ENCODE measurements at places on chromosomes 6 and 20. TPM values are rescaled to one million over a fixed set of nuclear protein-coding genes. Genes with fewer than 3 reads are reported as not detected.

DNA sequence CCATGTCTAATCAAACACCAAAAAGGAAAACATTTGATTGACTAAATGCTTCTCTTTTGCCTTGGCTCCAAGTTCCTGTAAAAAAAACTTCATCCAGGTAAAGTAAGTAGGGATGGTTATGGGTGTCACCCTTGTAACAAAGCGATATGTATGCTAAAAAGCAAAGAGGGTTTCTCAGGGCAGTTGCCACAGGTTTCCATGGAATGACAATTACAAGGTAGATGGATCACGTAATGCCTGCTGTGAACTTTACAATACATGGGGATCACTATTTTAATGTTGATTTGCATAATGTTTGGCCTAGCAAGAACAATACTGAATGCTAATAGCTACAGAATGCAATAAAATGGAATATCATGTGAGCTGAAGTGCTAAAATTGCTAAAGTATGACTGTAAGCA lies 2.9 kb upstream of the BMP2 start:
- no peak for DNase-seq

DNA sequence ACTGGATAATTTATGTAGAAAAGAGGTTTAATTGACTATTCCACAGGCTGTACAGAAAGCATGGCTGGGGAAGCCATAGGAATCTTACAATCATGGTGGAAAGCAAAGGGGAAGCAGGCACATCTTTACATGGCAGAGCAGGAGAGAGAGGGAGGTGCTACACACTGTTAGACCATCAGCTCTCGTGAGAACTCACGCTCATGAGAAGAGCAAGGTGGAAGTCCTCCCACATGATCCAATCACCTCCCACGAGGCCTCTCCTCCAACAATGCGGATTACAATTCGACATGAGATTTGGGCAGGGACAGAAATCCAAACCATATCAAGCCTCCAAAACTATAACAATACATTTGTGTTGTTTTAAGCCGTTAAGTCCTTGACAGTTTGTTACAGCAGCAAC lies 257.1 kb upstream of the KCNG1 start:
- no peak for DNase-seq

GRCh38 chr6:32954986-32955802 lies 2.3 kb upstream of the HLA-DMA start:
- no peak for DNase-seq

GRCh38 chr6:168527451-168528210 lies 86.6 kb downstream of the SMOC2 start:
- no peak for DNase-seq

DNA sequence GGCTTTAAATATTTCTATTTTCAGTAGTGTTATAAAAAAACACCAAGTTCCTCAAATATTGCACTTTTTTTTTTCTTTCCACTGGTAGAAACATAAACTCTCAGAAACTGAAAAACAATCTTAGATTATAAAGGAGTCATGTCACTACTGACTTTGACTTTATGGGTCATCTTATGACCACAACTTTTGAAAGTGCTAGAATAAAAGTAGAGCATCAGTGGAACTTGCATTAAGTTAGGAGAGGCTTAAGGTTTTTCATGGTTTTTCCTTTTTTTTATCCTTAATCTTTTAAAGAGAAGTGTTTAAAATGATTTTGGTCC lies 56.6 kb upstream of the SUPT3H start:
- DNase-seq, result no peak

Gene SULF2
- 77.9 TPM for polyA plus RNA-seq

Gene PLA2G7
- polyA plus RNA-seq, result 3.1 TPM

Gene EPPIN
- polyA plus RNA-seq, result 0.12 TPM

Gene SNRPB2
- polyA plus RNA-seq, result 128 TPM

Gene VSTM2L
- 1.5 TPM for polyA plus RNA-seq

Measured in right renal pelvis (tissue), 4 donors.